ENCODE measurements at places on chromosomes 11 and 22.
A peak's percentile ranks its signal among the peaks of the same experiment; 100 is the strongest.

- DNase-seq = no peak
Measured at GRCh38 chr11:104776501-104777170, 121.6 kb downstream of the CASP12 start.

- DNase-seq = no peak
Measured at GRCh38 chr11:80346353-80347059, 905.7 kb upstream of the TENM4 start.

- DNase-seq = no peak
Measured at GRCh38 chr11:44573333-44573732, 7.9 kb downstream of the CD82 start.

DNA sequence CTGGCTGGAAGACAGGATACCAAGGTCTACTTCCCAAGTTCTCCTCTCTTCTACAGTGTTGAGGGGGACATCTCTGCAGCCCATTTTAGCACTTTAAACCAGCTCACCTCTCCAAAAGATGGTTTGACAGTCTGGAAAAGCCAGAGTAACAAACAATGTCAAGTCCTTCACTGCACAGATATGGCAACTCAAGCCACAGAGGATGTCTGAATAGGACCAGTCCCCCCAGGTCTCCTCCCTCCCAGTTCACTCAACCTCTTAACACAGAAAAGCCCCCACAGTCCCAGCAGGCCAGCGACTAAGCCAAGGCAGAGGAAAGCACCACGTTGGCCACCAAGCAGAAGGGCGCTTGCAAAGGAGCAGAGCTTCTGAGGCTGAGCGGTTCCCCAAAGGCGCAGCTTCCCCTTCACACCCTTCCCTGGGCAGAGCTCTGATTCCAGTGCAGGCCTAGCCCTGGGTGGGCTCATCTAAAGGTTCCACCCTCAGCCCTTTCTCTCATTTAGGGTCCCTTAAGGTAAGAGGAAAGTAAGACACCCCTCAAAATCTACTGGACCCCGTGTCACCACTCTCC lies 62.7 kb downstream of the PAK1 start:
- peak; percentile 8 for DNase-seq

- DNase-seq = peak; percentile 94
Measured at GRCh38 chr22:30435674-30436126, 10.1 kb downstream of the MTFP1 start.

DNA sequence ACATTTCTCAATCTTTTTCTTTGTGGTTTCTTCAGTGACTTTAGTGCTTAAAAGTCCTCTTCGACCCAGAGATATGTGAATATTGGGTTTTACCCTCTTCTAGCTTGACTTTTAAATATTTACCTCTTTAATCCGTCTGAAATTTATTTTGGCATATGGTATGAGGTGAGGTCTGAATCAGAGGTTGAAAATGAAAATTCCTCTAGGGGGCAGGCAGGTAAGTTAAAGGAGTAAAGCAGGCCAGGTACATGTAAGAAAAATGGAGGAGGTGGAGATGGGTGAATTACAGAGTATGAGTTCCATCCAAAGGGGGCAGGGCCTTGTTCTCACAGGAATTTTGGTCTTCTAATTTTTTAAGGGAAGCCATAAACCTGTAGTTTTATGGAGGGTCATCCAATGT lies 263.8 kb upstream of the NARS2 start:
- no peak for DNase-seq

- no peak for DNase-seq
Measured at GRCh38 chr11:15942936-15943335, 413.4 kb downstream of the SOX6 start.

- DNase-seq = no peak
Measured at GRCh38 chr22:23230348-23231068, 50.2 kb downstream of the BCR start.

- no peak for DNase-seq
Measured at GRCh38 chr11:17845431-17845881, 110.9 kb downstream of the KCNC1 start.

DNA sequence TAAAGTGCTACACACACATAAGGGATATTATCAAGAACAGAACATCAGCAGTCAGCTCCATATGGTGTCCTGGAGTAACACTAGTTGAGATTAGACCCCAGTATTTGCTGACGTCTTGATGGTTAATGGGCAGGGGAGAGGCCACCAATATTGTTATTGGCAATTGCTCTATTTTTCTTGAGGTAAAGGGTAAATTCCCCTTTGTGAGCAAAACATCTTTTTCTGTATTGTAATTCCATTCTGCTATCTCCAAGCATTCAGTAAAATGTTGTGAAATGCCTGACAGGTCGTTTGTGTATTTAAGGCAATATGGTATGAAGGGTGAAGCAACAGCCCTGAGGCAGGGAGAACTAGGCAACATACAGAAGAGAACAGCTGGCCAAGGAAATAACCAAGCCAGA lies 21.9 kb downstream of the PC start:
- no peak for DNase-seq

- DNase-seq = no peak
Measured at GRCh38 chr11:93783362-93783761, 720 bp upstream of the MED17 start.

DNA sequence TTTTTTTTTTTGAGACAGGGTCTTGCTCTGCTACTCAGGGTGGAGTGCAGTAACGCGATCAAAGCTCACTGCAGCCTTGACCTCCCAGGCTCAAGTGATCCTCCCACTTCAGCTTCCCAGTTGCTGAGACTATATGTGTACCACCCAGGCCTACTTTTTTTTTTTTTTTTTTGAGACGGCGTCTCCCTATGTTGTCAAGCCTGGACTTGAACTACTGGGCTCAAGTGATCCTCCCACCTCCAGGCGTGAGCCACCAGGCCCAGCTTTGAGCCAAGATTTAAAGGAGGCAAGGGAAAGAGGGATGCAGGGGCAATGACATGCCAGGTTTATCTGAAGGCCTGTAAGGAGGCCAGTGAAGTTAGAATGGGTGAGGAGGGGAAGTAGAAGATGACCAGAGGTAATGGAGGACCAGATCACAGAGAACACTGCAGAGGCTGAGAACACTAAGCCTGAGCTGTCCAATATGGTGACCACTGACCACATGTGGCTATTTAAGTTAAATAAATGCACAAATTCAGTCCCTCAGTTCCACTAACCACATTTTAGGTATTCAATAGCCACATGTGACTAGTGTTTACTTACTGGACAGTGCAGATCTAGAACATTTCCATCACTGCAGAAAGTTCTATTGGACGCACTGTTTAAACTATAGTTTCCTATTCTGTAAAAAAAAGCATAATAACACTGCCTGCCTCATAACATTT lies 8.1 kb downstream of the DESI1 start:
- DNase-seq = no peak

- no peak for DNase-seq
Measured at GRCh38 chr22:35892192-35892591, 136.4 kb downstream of the RBFOX2 start.

GRCh38 chr11:70364745-70365543 lies 33.4 kb upstream of the CTTN start:
- DNase-seq = peak; percentile 59

DNA sequence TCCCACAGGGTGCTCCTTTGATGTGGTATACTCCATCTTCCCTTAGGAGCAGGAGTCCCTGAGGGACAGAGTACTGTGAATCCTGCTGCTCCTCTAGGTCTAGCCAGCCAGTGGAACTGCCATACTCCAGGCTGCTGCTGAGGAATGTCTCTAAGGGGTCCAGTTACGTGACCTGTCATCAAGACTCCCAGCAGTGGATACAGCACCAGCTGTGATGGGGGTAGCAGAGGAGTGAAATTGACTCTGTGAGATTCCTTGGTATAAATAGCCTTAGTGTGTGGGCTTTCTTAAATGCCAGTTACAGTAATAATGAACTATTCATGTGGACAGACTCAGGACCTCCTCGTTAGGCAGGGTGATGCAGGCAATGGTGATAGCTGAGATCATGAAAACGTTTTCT lies 140.4 kb upstream of the LUZP2 start:
- DNase-seq = no peak

DNA sequence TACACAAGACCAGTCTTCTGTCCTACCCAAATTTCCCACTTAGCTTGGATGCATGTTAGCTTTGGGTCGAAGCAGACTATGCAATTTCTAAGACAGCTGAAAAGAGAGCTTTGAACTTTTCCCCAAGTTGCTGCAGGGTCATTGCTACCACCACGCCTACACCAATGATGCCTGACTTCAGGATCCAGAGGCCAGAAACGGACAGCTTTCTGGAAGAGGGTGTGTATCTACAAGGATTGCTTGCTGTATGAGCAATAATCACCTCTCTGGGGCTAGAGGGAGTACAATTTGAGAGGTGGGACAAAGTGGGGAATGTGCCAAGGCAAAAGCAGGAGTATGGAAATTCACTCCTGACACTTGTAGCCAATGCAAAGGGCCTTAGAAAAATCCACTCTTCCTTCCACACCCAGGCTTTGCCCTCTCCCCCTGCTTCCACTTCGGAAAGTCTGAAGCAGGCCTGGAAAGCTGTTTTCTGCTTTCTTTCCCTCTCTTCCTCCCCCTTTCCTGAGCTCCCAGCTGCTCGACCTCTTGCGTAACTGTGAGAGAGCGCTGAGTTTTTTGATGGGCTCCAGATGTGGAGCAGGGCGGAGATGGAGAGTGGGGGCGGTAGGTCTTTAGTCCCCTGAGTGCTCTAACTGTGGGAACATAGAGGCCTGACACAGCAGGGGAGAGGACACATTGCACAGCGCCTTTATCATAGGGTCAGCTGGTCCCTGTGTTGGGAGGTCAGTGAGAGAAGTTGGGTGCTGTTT lies 2.1 kb upstream of the PHLDB1 start:
- no peak for DNase-seq

All from CD4-positive, alpha-beta T cell treated with Interleukin-21 for 1 hour (primary cell).